ENCODE measurements at places on chromosomes 4 and X.

DNA sequence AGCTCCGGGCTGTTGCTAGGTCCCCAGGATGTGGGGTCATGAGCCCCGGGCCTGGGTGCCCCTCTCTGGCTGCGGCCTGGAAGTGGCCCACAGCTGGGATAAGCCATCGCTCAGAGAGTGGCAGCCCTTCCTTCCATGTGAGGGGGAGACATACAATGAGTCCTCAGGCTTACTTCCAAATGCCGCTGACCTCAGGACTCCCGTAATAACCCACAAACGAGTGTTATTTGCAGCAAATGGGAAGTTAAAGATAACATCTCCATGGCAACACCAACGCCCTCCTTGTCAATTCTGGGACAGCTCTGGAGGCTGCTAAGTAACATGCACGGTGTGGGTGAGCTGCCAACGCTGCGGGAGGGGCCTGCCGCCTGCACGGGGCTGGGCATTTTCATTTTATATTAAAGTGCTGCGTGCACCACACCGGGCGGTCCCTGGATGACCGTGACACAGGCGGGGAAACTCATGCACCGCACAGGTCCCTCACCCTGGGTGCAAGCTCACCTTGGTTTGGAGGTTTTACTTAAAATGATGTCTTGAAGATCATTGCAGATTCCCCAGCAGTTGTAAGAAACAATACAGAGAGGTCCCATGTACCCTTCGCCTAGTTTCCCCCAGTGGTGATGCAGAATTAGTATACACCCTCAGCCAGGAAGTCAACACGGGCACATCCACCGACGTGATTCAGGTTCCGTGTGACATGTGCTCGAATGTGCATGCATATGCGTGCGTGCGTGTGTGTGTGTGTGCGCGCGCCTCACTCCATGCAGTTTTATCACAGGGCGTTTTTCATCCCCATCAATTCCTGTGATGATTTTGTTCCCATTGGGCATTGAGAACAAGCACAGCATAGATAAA is 79.4 kb downstream of the ABLIM2 start:
- no peak for DNase-seq

GRCh38 chr4:90951037-90951436 is 823.8 kb downstream of the CCSER1 start:
- DNase-seq, result no peak

GRCh38 chr4:181181331-181181730 is 1061.9 kb upstream of the TENM3 start:
- no peak for DNase-seq

DNA sequence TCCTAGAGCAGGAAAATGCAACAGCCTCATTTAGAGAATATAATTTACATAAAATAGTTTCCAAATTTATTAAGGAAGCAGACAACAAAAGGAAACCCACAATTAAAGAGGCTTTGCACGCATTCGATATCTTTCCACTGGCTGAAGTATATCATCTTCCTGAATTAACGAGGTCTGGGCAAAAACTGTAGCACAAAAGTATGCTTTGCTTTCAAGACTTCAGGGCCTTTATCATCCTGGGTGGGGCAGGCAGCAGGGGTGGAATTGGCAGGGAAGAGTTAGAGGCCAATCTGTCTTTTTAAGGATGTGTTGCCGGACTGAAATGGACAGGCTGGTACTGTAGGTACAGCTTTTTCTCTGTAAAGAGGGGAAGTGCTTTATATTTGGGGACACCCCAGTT is 17.0 kb upstream of the STX18 start:
- DNase-seq, result no peak

DNA sequence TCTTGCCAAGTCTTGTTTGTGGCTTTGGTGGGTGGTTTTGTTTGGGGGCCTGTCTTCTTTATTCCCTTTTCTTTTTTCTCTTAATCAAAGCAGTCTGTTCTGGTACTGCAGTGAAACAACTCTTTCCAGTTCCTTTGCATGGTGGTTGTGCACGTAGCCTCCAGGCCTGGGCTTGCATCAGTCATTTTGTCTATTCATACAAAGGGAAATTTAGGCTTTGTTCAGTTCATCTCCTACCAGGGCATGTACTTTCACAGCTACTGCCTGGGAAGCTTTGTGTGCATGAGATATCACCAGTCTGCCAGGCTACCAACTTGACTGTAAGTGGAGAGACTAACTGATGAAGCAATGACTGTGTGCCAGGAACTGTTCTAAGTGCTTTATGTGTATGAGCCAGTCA is 8.5 kb downstream of the TRIM2 start:
- no peak for DNase-seq

DNA sequence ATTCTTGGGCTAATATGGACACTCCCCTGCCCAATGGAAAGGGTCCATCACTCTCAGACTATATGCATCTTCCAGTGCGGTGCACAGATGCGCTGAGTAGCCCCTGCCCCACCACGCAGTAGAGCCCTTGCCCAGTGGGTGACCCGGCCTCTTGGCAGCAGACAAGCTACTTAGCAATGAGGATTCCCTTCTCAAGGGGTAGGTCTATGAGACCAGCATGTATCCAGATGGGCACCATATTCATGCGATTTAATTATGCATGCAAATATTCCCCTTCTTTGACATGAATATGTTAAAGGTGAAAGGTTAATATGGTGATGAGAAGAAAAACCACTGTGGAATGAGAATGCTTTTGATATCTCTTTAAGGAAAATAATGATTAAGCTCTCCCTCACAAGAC is 77.7 kb downstream of the ZNF827 start:
- DNase-seq, result no peak

- no peak for DNase-seq
Measured at GRCh38 chr4:106334741-106335470, 18.6 kb downstream of the AIMP1 start.

DNA sequence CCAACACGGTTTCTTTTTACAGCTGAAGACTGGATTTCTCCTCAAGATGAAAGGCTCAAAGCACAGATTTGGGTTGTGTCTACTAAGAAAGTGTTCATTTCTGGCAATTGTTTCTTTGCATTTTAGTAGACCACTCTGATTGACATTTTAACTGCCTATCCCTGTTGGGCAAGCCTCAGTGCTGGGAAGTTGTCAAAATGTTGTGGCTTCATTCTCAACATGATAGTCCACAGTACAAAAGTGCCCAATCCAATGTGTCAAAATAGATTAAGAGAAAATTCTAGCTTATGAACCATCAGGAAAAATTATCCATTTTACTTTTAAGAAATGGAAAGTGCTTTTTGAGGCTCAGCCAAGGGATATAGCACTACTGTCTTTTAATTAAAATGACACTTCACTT is 323.9 kb upstream of the PRPS2 start:
- DNase-seq, result no peak

- no peak for DNase-seq
Measured at GRCh38 chr4:20319825-20320612, 68.3 kb downstream of the SLIT2 start.

DNA sequence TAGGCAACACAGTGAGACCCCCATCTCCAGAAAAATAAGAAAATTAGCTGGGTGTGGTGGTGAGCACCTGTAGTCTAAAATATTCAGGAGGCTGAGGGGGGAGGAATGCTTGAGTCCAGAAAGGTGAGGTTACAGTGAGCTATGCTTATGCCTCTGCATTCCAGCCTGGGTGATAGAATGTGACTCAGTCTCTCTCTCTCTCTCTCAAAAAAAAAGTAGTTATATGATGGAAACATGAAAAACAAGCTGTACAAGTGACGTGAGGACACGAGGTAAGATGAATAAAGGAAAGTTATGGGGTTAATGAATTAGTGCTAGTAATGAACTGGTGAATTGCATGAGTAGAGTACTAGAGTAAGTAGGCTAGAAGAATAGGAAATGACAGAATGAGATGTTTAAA is 21.8 kb upstream of the CAMK2D start:
- DNase-seq, result no peak

- DNase-seq, result no peak
Measured at GRCh38 chr4:75412746-75413145, 101.5 kb downstream of the RCHY1 start.

DNA sequence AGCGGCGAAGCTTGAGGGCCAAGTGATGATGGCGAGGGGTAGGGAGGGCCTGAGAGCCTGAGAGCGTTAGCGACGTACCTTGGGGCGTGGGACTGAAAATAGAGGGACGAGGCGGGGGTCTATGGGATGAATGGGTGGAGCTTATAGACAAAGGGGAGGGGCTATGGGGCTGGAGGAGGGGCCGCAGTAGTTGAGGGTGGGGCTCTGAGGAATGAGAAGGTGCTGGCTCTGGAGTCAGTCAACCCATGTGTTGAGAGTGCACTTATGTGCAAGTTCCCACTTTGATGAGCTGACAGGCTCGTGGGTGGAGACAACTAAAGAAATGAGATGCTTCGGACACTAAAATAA is 488 bp downstream of the TBC1D25 start:
- DNase-seq, result no peak

DNA sequence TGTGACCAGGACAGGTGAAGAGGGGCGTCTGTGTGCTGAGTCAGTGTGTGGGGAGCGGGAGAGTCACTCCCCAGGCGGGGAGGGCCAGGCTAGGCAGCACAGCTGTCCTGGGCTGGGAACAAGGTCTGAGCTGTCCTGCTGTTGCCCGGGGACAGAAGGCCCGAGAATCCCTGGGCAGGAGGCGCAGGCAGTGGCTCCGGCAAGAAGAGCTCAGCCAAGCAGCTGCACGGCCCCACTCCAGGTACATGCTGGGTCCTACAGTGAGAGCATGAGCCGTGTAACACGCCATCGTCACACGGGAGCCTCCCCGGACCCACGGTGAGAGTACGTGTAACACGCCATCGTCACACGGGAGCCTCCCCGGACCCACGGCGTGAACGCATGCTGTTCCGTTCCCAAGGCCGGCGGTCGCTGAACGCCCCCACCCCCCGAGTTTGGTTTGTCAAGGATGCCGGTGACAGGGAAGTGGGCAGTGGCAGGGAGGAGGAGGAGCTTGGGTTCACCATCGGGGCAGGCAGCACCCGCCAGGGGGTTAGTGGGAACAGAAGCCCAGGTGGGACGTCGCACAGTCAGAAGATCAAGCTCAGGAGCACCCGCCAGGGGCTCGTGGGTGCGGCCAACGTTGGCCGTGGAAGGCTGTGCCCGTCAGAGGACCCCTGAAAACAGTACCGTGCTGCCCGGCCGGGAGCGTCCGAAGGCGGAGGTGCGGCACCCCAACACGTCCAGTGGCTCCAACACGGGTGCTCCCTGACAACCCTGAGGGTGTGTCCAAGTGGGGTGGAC is 15.6 kb downstream of the PPP2R3B start:
- DNase-seq, result no peak

GRCh38 chrX:133391111-133391510 is 24.2 kb downstream of the GPC4 start:
- no peak for DNase-seq

GRCh38 chr4:70935038-70935695 is 33.0 kb downstream of the MOB1B start:
- no peak for DNase-seq

DNA sequence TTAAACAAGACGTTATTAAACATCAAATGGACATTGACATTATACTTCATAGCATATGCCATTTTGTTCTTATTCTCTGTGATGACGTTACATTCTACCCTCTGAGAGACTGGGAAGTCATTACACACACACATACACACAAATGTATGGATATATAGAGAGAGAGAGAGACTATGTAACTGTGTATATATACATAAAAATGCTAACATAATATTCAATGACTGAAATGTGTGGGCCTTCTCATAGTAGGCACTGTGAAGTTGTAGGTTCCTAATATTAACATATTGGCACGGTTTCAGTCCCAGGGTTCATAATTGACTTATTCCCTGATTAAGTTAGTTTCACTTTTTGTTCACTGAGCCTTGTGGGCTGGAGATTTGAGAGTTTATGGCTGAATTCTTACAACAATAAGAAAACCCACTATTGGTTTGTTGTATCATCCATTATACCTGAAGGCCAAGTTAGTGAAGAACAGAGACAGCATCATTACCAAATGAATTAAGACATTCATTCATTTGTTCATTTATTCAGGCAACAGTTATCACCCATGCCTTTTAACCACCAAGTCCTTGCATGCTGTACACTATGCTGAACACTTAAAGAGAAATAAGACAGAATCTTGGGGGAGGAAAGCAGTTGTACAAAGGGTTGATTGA is 68.5 kb downstream of the GAB1 start:
- DNase-seq, result no peak

- no peak for DNase-seq
Measured at GRCh38 chr4:170087163-170087700, 2.5 kb downstream of the AADAT start.

Data from progenitor cell of endocrine pancreas (in vitro differentiated cells).